ENCODE measurements at places on chromosomes 7 and 10. TPM values are rescaled to one million over a fixed set of nuclear protein-coding genes. Genes with fewer than 3 reads are reported as not detected.

VGF gene
- 0.22 TPM for total RNA-seq

KIF5B gene
- total RNA-seq: 62.4 TPM

DNA sequence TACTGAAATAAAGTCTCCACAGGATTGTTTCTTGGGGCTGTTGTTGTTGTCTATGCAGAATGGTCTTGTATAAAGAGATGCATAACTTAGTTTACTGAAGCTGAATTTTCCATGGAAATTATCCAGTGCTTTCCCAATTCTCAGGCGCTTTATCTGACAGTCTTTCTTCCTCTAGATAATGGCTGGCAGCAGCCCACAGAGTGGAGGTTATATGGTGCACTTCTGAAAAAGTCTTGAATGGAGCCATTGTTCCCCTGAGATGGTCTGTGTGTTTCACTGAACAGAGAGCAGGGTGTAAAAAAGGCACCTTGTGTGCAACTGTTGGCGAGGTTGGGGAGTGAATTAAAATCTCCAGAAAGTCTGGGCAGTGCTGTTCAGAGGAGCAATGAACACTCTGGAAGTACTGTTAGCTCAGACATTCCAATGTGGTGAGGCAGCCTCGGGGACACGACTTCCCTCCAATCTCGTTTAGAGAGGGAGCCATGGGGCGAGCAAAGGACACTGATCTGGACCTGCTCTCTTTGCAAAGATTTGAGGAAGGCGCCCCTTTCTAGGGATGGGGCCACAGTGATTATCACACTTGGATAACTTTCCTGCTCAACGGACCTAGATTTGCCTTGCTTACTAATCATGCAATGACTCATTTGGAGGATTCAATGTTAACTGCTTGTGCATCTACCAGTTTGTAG, 2.0 kb upstream of the PLCE1 start:
- no peak overlapping the region for H3K27ac ChIP-seq
- DNase-seq: no peak
- peaks cover 55% of the 10 kb centered on the region for H3K27me3 ChIP-seq
- H3K4me3 ChIP-seq: no peak overlapping the region
- H3K4me1 ChIP-seq: peaks cover 6% of the 10 kb centered on the region
- no peaks in the 10 kb centered on the region for H3K36me3 ChIP-seq

DNA sequence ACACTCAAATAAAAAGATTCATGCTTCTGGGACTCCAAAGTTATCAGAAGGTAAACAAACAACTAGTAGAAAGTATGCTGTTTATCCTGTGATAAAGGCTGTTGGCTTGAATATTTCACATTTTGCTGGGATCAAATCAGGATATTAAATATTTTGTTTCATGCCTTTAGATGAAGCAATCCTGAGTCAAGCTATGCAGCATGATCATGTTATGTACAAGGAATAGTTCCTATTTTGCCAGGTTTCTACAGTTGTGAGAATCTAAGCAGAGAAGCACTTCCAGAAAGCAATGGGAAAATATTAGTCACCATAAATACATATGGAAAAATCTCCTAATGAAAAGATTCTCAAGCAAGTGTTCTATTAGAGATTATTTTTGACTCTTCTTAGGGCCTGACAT, 262.8 kb upstream of the PCDH15 start:
- H3K27me3 ChIP-seq: no peaks in the 10 kb centered on the region
- H3K36me3 ChIP-seq: no peaks in the 10 kb centered on the region
- no peak for DNase-seq
- H3K4me1 ChIP-seq: no peaks in the 10 kb centered on the region
- no peak overlapping the region for H3K4me3 ChIP-seq

- no peak for DNase-seq
- H3K27me3 ChIP-seq: no peaks in the 10 kb centered on the region
- H3K4me1 ChIP-seq: no peaks in the 10 kb centered on the region
- H3K4me3 ChIP-seq: no peak overlapping the region
- H3K36me3 ChIP-seq: no peaks in the 10 kb centered on the region
Measured at GRCh38 chr10:59064080-59064692, 112.3 kb upstream of the PHYHIPL start.

GRCh38 chr10:133150656-133151055, 9.4 kb upstream of the KNDC1 start:
- no peak overlapping the region for H3K27ac ChIP-seq
- peaks cover 35% of the 10 kb centered on the region for H3K27me3 ChIP-seq
- no peak for DNase-seq

Data from activated CD4-positive, alpha-beta T cell treated with anti-CD3 and anti-CD28 coated beads, Interleukin-2, amount 10 ng/mL, durations not matched to agents 7 days and 5 days (primary cell).